ENCODE measurements at places on chromosomes 12 and 14. TPM values are rescaled to one million over a fixed set of nuclear protein-coding genes. Genes with fewer than 3 reads are reported as not detected.

DNA sequence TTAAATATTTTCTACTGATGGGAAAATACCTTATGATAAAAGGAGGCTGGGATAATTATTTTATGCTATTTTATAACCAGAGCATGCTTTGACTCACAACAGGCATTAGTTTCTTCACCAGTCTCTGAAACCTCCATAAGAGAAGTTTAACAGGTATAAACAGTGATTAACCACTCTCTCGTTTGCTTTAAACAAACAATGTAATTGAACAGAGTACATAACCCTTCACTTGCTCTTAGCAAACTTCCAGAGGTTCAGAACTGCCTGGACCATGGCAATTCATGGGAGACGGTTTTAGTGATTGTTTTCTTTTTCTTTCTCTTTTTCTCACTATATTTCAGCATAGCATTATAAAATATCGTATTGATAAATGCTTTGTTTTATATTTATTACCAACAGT lies 35.3 kb downstream of the CFAP251 start:
- H3K27ac ChIP-seq = no peak overlapping the region
- no peak for DNase-seq
- H3K27me3 ChIP-seq = no peaks in the 10 kb centered on the region
- H3K36me3 ChIP-seq = no peaks in the 10 kb centered on the region
- no peak overlapping the region for H3K4me3 ChIP-seq
- H3K4me1 ChIP-seq = no peaks in the 10 kb centered on the region

DNA sequence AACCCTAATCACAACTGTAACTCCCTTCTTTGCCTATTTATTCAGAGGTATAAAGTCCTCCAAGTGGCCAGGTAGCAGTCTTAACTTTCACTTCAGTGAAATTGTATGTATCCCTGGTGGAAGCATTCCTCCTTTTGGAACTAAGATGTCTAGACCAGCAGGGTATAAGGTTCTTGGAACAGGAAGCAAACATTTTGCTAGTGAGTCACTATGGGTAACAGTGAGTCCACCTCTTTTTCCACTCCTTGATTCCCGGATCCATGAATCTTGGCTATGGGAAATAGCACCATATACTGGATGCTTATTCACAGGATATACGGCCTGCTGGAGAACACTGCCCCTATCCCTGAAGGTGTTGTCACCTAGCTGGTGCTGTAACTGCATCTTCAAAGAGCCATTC lies 80.2 kb downstream of the KCNA5 start:
- no peaks in the 10 kb centered on the region for H3K36me3 ChIP-seq
- H3K4me1 ChIP-seq = no peaks in the 10 kb centered on the region
- no peak overlapping the region for H3K27ac ChIP-seq
- no peak for DNase-seq
- no peak overlapping the region for H3K4me3 ChIP-seq
- no peaks in the 10 kb centered on the region for H3K27me3 ChIP-seq

DNA sequence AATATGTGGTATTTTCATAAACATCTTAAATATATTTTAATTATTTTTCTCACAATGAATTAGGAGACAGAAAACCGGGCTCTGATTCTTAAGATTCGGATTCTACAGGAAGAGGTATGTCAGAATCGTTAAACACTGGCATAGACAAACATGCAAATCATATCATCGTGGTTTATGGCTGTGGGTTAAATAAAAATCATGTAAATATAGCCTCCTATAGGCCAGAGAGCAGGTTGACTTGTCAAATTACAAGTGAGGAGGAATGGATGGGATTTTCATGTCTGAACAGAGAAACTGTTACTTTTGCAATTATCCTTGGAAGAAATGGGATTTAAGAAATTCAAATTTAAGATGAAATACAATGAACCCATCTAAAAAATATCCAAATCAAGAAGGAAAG lies 74.9 kb upstream of the BCAT1 start:
- H3K27ac ChIP-seq = no peak overlapping the region
- no peaks in the 10 kb centered on the region for H3K27me3 ChIP-seq
- H3K4me3 ChIP-seq = no peak overlapping the region
- H3K4me1 ChIP-seq = no peaks in the 10 kb centered on the region

DNA sequence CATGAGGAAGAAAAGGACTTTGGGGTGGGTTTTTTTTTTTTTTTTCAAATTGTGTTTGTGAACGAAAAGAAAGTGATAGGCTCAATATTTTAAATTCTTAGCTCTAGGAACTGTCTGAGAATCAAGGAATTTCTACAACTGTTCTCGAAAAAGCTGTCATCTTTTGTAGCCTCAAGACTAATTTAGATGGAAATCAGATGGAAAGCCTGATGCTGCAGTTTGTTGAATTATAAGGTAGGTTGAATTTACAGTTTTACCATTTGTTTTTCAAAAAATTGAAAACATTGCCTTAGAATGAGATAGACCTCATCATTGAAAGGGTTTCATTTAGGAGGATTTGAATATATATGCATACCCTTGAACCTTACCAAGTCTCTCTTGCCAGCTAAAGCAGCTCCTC lies 109.3 kb upstream of the TRHDE start:
- H3K4me3 ChIP-seq = no peak overlapping the region
- DNase-seq = no peak

DNA sequence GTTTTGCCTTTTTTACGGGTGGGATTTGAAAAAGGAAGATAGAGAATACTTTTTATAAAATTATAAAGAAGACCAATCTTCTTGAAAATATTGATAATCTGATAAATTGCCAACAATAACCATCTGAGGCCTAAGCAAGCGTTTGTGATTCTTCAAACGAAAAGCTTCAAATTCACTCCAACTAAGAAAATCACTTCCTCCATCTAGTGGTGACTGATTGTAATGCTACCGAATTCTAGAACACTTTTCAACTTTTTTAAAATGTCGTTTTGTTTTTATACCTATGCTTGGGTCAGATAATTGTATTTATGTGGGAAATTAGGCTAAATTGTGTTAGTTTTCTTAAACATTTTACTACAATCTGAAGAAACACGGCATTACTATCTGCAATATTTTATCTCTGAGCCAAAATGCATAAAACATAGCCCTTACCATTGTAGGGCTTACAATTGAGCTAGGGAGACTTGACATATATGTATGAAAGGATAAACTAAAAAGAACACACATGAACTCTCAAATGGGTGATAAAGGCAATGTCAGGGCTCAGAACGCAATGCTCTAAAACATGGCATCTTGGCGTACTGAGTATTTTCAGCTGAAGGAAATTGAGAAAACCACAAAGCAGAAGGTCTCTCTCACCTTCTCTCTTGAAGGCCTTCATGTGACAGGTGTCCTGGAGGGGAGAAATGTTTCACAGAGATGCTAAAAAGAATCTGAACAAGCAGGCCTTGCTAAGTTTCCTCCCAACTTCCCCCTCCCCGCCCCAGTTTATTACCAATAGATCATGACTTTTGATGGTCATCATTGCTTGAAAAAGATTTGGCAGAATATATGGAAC lies 36.8 kb upstream of the G2E3 start:
- no peak overlapping the region for H3K4me3 ChIP-seq
- H3K36me3 ChIP-seq = no peaks in the 10 kb centered on the region
- H3K27me3 ChIP-seq = no peaks in the 10 kb centered on the region
- peaks cover 7% of the 10 kb centered on the region for H3K4me1 ChIP-seq
- no peak for DNase-seq

GRCh38 chr14:100544506-100545141 lies 42.6 kb downstream of the BEGAIN start:
- H3K4me3 ChIP-seq = no peak overlapping the region
- H3K36me3 ChIP-seq = no peaks in the 10 kb centered on the region
- H3K27me3 ChIP-seq = no peaks in the 10 kb centered on the region
- no peak overlapping the region for H3K27ac ChIP-seq

DNA sequence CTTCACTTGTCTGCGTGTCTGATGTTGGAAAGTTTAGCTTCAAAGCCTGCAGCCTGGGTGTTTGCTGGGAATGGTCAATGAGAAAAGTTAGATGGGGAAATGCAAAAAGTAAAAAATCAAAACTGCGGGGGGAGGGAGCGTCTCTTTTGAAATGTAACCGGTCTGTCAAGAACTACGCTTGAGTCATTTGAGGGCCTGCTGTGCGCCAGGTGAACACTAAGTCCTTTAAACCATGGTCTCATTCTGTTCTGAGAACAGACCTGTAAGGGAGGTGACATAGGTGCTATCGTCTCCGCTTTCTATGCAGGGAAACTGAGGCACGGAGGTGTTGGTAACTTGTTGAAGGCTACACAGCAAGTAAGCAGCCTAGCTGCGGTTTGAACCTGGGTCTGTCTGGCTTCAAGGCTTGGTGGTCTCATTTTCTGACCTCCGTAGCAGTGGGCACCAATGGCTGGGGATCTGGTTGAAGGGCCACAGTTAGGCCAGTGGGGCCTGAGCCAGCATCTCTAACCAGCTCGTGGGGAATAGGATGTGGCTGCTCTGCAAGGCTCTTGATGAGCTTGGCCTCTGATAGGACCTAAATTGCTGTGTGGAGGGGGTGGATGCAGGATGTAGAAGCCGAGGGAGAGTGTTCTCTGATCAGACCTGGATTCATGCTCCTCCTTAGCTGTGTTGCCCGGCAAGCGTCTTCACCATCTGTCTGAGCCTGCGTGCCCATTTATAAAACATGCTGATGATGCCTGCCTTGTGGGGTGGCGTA lies 41.5 kb downstream of the KCTD10 start:
- no peaks in the 10 kb centered on the region for H3K36me3 ChIP-seq
- H3K4me3 ChIP-seq = no peak overlapping the region
- no peaks in the 10 kb centered on the region for H3K27me3 ChIP-seq
- no peak for DNase-seq
- no peak overlapping the region for H3K27ac ChIP-seq

- H3K27me3 ChIP-seq = no peaks in the 10 kb centered on the region
- peak overlapping the region; percentile 78 for H3K4me3 ChIP-seq
- H3K27ac ChIP-seq = peak overlapping the region; percentile 63
These were observed 751 bp downstream of the GDF11 start for GRCh38 chr12:55743406-55744339.

GRCh38 chr12:10397296-10397695 lies 7.5 kb upstream of the KLRK1 start:
- no peaks in the 10 kb centered on the region for H3K27me3 ChIP-seq
- no peak for DNase-seq
- H3K4me1 ChIP-seq = peaks cover 61% of the 10 kb centered on the region
- peak overlapping the region; percentile 2 for H3K4me3 ChIP-seq
- H3K27ac ChIP-seq = no peak overlapping the region

- no peak overlapping the region for H3K4me3 ChIP-seq
- no peaks in the 10 kb centered on the region for H3K4me1 ChIP-seq
- no peaks in the 10 kb centered on the region for H3K36me3 ChIP-seq
These were observed 214.6 kb upstream of the TMEM132C start for GRCh38 chr12:128052331-128052730.

- H3K27me3 ChIP-seq = no peaks in the 10 kb centered on the region
- no peak overlapping the region for H3K27ac ChIP-seq
- no peaks in the 10 kb centered on the region for H3K36me3 ChIP-seq
- DNase-seq = no peak
- no peak overlapping the region for H3K4me3 ChIP-seq
These were observed 4.7 kb downstream of the ABCD4 start for GRCh38 chr14:74297986-74298385.

- peak; percentile 24 for DNase-seq
- H3K27me3 ChIP-seq = no peaks in the 10 kb centered on the region
- no peaks in the 10 kb centered on the region for H3K4me1 ChIP-seq
- no peaks in the 10 kb centered on the region for H3K36me3 ChIP-seq
- H3K27ac ChIP-seq = no peak within 1 kb of the TSS
These were observed at the start of gene GAS2L3 for GRCh38 chr12:100573292-100574186. Gene GAS2L3, plus strand, starts transcription at chr12:100573684. Its CDS starts 21,221 bp downstream, at chr12:100594905.

- H3K4me1 ChIP-seq = no peaks in the 10 kb centered on the region
- no peak for DNase-seq
- H3K36me3 ChIP-seq = no peaks in the 10 kb centered on the region
- H3K27me3 ChIP-seq = no peaks in the 10 kb centered on the region
These were observed 34.3 kb downstream of the OVCH1 start for GRCh38 chr12:29463198-29463597.

- H3K4me3 ChIP-seq = no peak overlapping the region
- H3K27ac ChIP-seq = no peak overlapping the region
- H3K36me3 ChIP-seq = no peaks in the 10 kb centered on the region
- no peaks in the 10 kb centered on the region for H3K4me1 ChIP-seq
- DNase-seq = no peak
These were observed 576.1 kb downstream of the NOVA1 start for GRCh38 chr14:26021759-26022158.

GRCh38 chr12:93782853-93783252 lies 105.7 kb downstream of the CRADD start:
- H3K4me3 ChIP-seq = no peak overlapping the region
- DNase-seq = no peak
- no peaks in the 10 kb centered on the region for H3K27me3 ChIP-seq
- H3K27ac ChIP-seq = no peak overlapping the region
- no peaks in the 10 kb centered on the region for H3K36me3 ChIP-seq

GRCh38 chr14:106309423-106309822 lies 783.0 kb downstream of the TMEM121 start:
- no peak overlapping the region for H3K27ac ChIP-seq
- no peak overlapping the region for H3K4me3 ChIP-seq
- no peak for DNase-seq
- no peaks in the 10 kb centered on the region for H3K36me3 ChIP-seq

GRCh38 chr12:46259071-46259470 lies 9.8 kb downstream of the SLC38A1 start:
- no peaks in the 10 kb centered on the region for H3K27me3 ChIP-seq
- DNase-seq = no peak
- H3K36me3 ChIP-seq = peaks cover 15% of the 10 kb centered on the region
- no peak overlapping the region for H3K4me3 ChIP-seq
- peaks cover 76% of the 10 kb centered on the region for H3K4me1 ChIP-seq
- no peak overlapping the region for H3K27ac ChIP-seq

- no peaks in the 10 kb centered on the region for H3K4me1 ChIP-seq
- no peak overlapping the region for H3K4me3 ChIP-seq
- no peak for DNase-seq
- H3K36me3 ChIP-seq = no peaks in the 10 kb centered on the region
These were observed 129.9 kb upstream of the FRMD6 start for GRCh38 chr14:51521764-51522163.

- peak overlapping the region; percentile 43 for H3K27ac ChIP-seq
- DNase-seq = no peak
- no peaks in the 10 kb centered on the region for H3K4me1 ChIP-seq
- peaks cover 30% of the 10 kb centered on the region for H3K36me3 ChIP-seq
These were observed 9.1 kb downstream of the STAT6 start for GRCh38 chr12:57101892-57102695.

Gene DEPDC4
- 0.74 TPM for total RNA-seq

Gene MYH7
- not detected for total RNA-seq

Gene TAS2R10
- total RNA-seq = 0.94 TPM

Gene CLEC4C
- total RNA-seq = 2.4 TPM

Gene KERA
- not detected for total RNA-seq

Gene TMEM19
- total RNA-seq = 14.0 TPM

Gene TSPAN11
- not detected for total RNA-seq

Gene BAZ2A
- total RNA-seq = 118 TPM

Gene MYF5
- not detected for total RNA-seq

Gene MYF6
- not detected for total RNA-seq

Gene C1S
- 2.2 TPM for total RNA-seq

Data from naive thymus-derived CD4-positive, alpha-beta T cell (primary cell).